ENCODE measurements at places on chromosomes 11 and 22.
A peak's percentile ranks its signal among the peaks of the same experiment; 100 is the strongest.

- no peak for DNase-seq
Observed at GRCh38 chr11:8100158-8100557, 19.1 kb downstream of the TUB start.

- no peak for DNase-seq
Observed at GRCh38 chr11:12565406-12565805, 108.8 kb upstream of the TEAD1 start.

DNA sequence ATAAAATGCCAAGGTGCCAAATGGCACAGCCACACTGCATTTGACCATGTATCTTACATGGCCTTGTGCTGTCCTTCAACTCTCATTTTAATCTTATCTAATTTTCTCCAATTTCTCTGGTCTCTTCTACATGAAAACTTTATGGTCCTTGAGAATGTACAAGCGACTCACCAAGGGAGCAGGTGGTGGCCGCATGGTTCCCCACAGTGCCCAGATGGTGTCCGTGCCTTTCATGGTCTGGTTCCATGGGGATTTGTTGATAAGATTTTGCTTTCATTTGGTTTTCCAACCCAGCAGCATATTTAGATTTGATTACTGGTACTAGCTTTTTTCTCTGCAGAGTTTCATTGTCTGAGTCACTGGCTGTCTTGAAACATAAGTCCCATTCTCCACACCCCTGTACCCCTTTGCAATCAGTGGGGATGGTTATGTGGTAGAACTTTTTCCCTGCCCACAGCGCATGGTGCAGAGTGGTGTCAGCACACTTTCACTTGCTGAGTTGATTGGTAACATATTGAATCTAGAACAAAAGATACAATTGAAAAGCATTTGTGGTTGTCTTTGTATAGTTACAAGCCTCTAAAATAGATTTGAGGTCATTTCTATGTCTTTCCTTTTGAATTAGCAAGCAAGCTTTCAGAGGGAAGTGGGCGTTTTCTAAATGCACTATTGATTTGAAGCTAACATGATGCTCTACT, 24.1 kb downstream of the ZNRF3 start:
- DNase-seq, result peak; percentile 55

- DNase-seq, result no peak
Observed at GRCh38 chr11:97567801-97568200, 1178.0 kb downstream of the JRKL start.

- DNase-seq, result no peak
Observed at GRCh38 chr11:121429556-121429955, 22.6 kb upstream of the SORL1 start.

- no peak for DNase-seq
Observed at GRCh38 chr11:106925245-106925644, 93.0 kb downstream of the GUCY1A2 start.

- no peak for DNase-seq
Observed at GRCh38 chr11:67584205-67584880, 731 bp downstream of the GSTP1 start.

GRCh38 chr11:74100735-74101134, 70.1 kb downstream of the C2CD3 start:
- no peak for DNase-seq

DNA sequence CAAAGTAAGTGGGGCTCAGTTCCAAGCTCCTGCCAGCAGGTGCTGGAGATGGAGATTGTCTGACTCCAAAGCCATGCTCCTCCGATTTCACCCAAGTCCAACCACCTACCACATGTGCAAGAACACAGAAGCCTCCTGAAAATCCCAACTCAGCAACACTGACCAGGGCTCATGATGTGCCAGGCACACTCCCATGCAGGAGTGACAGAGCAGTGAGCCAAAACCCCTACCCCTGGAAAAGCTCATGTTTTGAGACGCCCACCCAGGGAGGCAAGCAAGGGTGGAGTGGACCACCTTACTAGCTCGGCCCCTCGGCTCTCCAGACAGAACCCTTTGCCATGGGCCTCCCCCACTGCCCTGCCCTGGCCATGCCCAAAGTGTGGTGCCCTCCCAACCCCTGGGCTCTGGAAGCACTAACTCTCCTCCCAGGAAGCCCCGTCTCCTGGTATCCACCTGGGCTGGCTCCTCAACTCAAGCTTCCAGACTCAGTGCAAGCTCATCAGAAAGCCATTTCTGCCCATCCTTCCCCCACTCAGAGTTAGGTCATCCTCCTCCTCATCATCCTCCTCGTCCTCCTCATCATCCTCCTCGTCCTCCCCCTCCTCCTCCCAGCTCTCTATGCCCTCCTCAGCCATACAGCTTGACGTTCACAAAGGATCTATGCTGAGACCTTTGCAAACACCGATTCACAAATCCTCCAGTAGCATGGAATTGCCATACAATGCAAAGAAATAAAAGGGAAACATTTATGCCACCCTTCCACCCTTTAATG, 154.9 kb downstream of the MPPED1 start:
- no peak for DNase-seq

GRCh38 chr11:94873916-94874540, 99.3 kb downstream of the CWC15 start:
- no peak for DNase-seq

DNA sequence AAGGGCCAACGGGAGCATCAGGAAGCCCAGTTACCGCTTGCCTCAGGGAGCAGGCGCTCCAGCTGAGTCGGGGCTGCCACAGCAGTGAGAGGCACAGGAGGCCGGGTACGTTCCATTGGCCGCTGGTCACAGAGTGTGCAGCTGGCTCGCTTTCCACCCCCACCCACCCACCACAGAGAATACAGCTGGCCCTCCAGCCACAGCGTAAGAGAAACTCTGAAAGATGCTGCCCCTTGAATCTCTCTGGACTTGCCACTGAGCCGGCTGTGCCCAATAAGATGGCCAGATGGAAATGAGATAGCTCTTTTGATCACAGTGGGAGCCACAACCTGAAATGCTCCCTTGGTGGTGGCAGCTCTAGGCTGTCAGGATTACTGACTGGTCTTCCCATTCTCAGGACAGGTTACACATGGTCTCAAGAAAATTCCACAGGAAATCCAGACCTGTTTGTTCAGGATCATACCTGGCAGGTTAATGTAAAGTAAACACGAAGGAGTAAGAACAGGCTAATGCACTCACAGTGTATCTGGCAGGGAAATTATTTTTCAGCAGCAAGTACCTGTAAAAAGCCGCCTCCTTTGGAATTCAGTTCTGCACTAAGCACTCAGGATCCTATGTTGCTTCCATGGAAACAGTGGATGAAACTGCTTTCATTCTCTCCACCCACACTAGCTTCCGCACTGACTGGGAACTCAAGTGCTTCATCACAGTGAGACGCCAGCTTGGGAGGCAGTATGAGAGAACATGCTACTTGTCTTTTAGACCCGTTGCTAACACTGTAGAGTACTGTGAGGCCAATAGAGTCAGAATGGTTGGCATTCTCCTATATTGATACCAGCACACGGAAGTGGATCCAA, 16.5 kb downstream of the SIAE start:
- DNase-seq, result no peak

Measured in stimulated activated CD4-positive, alpha-beta T cell treated with anti-CD3 and anti-CD28 coated beads, Interleukin-12 subunit alpha, Interleukin-12 subunit beta, amount 100 ng/mL, for 48 hours (primary cell).